Activated CD4-positive, CD25-positive, alpha-beta regulatory T cell (primary cell): ENCODE measurements at places on chromosomes 7 and 10.

DNA sequence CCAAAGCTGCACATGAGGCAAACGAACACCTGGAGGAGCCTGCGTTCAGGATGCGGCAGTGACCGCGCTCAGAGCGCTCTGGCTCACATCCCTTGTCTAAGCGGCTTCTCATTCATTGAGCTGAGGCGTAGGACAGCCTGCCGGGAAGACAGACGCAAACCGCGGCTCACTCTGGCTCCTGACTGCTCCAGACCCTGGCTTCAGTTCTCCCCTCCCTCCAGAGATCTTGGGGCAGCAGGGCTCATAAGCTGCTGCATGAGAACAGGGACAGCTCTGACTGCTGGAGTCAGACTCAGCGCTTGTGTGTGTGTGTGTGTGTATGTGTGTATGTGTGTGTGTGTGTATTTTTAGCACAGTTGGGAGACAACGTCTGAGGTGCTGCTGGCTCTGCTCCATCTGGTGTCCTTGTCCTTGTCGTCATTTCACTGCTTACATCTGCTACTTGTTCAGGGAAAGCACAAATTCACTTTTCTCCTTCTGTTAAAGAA, 15.8 kb upstream of the LYZL2 start:
- no peak for DNase-seq

DNA sequence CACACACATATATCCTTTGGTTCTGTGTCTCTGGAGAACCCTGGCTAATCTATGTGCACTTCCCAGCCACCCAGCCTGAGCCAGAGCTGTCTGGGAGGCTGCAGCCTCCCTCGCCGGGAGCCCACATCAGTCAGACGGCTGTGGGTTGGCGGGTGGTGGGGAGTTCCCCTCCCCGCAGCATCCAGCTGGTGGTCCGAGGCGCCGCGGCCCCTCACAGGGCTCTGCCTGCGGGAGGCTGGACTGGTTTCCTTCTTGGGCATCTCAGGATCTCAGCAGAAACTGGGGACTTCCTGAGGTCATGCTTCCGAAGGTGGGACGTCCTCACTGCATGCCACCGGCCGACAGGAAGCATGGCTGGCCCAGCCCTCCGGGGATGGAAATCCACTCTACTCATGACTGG, 22.0 kb upstream of the PSMG3 start:
- no peak for DNase-seq

DNA sequence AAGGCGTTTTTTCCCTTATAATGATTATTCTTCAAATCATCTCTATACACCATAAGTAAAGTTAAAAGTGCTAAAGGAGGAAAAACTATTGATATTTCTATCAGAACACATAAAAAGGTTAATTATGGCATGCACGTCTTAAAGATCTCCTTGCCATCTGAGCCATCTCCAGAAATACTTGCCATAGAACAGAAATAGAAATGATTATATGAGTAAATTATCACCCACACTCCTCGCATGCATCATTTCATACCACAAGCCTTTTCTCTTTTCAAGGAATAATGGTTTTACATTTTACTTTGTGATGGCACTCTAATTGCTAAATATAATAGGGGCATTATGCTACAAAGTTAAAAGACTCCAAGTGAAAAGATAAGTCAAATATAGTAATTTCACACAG, 55.7 kb upstream of the GLCCI1 start:
- no peak for DNase-seq

DNA sequence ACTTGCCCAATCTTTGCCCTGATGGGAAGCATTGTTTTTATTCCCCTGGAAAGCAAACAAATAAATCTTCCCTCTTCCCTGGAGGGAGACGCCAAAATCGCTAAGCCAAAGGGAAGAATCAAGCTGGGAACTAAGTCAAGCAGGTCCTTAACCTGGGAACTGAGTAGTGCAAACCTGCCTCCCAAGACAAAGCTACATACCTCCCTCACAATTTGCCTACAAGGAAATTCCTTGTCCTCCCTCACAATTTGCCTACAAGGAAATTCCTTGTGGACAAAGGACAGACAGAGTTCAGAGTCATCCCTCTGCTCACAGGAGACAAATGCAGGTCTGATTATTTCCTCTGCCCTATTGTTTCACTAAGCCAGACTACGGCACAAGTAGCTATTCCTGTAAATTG, 50.5 kb downstream of the SPOCK2 start:
- DNase-seq = no peak
